ENCODE measurements at places on chromosomes 13 and 19.

- DNase-seq: no peak
Observed at GRCh38 chr13:23381866-23382265, 51.6 kb downstream of the SACS start.

GRCh38 chr19:548886-549830 lies 5.3 kb downstream of the GZMM start:
- no peak for DNase-seq

- DNase-seq: no peak
Observed at GRCh38 chr13:44136696-44137268, 236.8 kb upstream of the SERP2 start.

GRCh38 chr13:33976965-33977364 lies 159.0 kb downstream of the RFC3 start:
- no peak for DNase-seq

- DNase-seq: no peak
Observed at GRCh38 chr13:24777171-24777570, 13.2 kb downstream of the RNF17 start.

DNA sequence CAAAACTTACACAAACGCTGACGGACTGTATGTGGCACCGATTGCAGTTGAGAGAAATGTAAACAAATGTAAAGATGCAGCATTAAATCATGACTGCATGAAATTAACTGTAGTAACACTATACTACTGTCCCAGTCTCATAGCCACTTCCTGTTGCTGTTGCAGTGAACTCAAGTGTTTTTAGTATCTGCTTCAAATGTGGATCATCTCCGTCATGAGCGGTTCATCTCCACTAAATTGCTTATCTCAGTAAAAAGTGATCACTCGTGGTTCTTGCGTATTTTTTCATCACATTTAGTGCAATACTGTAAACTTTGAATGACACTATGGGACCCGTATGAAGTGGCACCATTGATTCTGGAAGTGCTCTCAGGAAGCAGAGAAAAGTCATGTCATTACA lies 60.3 kb upstream of the RNF113B start:
- DNase-seq: no peak

DNA sequence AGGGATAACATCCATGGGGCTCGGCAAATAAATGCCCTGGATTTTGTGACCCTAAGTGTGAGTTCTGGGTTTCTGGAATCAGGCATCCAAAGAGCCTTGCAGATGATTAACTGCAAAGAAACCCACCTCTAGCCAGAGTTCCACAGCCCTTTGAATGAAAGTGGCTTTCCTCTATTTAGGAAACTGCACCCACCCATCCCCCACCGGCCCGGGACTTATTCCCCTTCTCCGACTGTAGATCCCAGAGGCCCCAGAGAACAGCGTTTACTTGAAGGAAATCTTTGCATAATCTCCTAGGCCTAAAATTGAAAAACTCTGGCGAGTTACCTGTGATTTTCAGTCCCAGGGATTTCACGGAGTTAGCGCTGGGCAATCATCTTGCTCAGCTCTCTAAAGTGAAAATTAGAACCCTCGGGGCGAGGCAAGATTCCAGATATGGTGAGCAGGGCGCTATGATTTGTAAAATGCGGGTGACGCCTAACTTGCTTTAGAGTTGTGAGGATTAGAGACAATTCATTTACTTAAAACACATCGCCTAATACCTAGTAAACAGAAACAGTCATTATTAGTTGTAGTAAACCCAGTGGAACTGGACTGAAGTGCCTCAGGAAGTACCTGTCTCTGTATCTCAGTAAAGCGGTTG lies 9.4 kb downstream of the URAD start:
- no peak for DNase-seq

DNA sequence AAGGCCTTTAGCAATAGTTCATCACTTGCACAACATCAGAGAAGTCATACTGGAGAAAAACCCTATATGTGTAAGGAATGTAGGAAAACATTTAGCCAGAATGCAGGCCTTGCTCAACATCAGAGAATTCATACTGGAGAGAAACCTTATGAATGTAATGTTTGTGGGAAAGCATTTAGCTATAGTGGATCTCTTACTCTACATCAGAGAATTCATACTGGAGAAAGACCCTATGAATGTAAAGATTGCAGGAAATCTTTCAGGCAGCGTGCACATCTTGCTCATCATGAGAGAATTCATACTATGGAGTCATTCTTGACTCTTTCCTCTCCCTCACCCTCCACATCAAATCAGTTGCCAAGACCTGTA lies 19.8 kb downstream of the ZNF583 start:
- DNase-seq: no peak

GRCh38 chr13:52036037-52036436 lies 11.5 kb downstream of the UTP14C start:
- DNase-seq: no peak

- DNase-seq: no peak
Observed at GRCh38 chr19:31266731-31267130, 82.5 kb downstream of the TSHZ3 start.

- DNase-seq: no peak
Observed at GRCh38 chr13:74193391-74193790, 59.2 kb upstream of the KLF12 start.

GRCh38 chr13:73299787-73300186 lies 241.0 kb downstream of the KLF5 start:
- no peak for DNase-seq

GRCh38 chr19:31801611-31802010 lies 452.4 kb upstream of the TSHZ3 start:
- no peak for DNase-seq

GRCh38 chr19:10736916-10737551 lies 19.2 kb downstream of the DNM2 start:
- no peak for DNase-seq

GRCh38 chr19:35055715-35056179 lies 14.2 kb downstream of the HPN start:
- no peak for DNase-seq

DNA sequence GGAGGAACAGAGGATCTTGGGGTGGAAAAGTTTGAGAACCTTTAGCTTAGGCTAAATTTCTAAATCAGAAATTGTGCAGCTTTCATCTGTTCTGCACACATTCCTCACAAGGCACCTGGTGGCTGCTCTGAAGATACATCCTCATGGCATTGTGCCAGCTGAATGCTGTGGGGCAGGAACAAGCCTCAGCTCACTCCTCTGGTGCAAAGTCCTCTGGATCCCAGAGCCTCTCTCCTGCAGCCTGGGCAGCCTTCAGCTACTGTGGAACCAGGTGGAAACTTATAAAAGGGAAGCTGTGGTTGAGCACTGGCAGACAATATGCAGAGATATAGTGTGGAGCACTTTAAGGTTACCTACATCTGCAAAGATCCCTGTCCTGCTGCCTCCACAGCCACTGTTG lies 72.3 kb downstream of the KCTD12 start:
- no peak for DNase-seq

DNA sequence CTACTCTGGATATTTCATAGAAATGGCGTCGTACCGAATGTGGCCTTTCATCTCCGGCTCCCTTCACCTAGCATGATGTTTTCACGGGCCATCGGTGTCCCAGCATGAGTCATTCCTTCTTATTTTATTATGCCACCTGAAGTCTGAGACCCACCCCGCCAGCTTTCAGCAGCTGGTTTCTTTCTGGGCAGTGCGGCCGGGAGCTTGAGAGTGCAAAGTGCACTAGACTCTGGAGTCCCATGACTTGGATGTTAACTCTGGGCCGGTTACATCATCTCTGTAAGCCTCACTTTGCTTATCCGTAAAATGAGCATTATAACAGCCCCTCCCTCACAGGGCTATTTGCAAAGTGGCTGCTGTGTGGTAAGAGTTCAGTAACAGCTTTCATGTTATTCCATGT lies 5.8 kb upstream of the KMT5C start:
- DNase-seq: no peak

Measured in stimulated activated CD8-positive, alpha-beta memory T cell treated with anti-CD3 and anti-CD28 coated beads, Interleukin-15, amount 100 ng/mL, for 48 hours (primary cell).